ENCODE measurements at places on chromosomes 1 and 21.

DNA sequence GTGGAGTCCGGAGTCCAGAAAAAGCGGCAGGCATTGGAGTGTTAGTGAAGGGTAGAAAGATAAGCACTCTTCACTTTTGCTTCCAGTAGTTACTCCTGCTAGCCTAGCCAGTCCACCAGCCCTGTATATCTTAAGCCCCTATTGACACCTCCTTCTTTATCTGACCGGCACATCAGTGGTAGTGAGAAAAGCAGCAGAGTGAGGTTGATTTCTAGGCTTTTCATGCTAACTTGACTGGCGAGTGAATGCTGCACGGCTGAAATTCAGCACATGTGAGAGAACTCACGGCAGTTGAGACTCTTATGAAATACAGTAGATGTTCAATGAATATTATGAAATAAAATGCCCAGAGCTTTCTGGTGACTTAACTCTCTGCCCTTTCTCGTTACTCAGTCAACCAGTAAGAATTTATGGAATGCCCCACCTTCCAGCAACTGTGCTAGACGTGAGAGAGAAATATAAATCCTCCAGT is 128.2 kb downstream of the CACHD1 start:
- H3K27me3 ChIP-seq: peaks cover 3% of the 10 kb centered on the region

GRCh38 chr1:9960011-9960410 is 16.7 kb downstream of the NMNAT1 start:
- H3K4me3 ChIP-seq: no peak overlapping the region
- peaks cover 9% of the 10 kb centered on the region for H3K4me1 ChIP-seq
- H3K27me3 ChIP-seq: no peaks in the 10 kb centered on the region
- no peak overlapping the region for H3K27ac ChIP-seq
- H3K36me3 ChIP-seq: no peaks in the 10 kb centered on the region

GRCh38 chr1:214475331-214475730 is 76.1 kb downstream of the PTPN14 start:
- DNase-seq: no peak
- no peak overlapping the region for H3K4me3 ChIP-seq
- no peak overlapping the region for H3K27ac ChIP-seq
- H3K4me1 ChIP-seq: no peaks in the 10 kb centered on the region

DNA sequence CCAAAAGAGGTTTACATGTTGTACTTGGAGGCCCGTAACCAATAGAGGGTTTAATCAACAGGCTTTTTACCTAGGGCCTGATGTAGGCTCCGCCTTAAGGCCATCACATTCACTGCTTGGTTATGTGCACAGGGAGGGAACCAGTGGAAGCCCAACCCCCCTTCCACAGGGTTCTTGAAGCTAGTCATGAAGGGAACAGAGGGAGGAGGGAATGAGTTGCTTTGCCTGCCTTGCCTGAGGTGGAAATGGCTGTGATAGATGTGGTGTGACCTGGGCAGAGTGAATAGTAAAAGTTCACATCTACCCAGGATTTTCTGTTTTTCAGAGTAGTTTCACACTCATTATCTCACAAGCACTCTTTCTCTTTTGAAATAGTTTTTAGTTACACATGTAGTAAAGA is 215.1 kb downstream of the ST6GALNAC3 start:
- H3K4me1 ChIP-seq: peaks cover 17% of the 10 kb centered on the region
- no peak overlapping the region for H3K4me3 ChIP-seq
- no peak for DNase-seq
- no peaks in the 10 kb centered on the region for H3K36me3 ChIP-seq

DNA sequence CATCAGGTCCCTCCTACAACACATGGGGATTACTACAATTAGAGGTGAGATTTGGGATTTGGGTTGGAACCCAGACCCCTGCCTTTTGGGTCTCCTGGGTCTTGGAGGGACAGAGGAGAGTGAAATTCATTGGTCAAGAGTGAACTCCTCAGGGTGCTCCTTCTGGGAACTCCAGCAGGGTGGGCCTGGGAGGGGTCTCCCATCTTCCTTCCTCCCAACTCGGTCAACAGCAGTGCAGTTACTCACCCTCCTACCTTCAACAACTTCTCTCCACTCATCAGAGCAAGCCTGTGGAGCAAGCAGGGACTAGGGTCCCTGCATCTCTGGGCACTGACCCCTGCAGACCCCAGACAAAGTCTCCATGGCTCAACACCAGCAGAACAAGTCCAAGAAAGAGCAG is 89.3 kb upstream of the TMPRSS2 start:
- no peak overlapping the region for H3K4me3 ChIP-seq
- no peak overlapping the region for H3K27ac ChIP-seq
- H3K36me3 ChIP-seq: peaks cover 3% of the 10 kb centered on the region
- H3K27me3 ChIP-seq: peaks cover 9% of the 10 kb centered on the region
- DNase-seq: no peak

DNA sequence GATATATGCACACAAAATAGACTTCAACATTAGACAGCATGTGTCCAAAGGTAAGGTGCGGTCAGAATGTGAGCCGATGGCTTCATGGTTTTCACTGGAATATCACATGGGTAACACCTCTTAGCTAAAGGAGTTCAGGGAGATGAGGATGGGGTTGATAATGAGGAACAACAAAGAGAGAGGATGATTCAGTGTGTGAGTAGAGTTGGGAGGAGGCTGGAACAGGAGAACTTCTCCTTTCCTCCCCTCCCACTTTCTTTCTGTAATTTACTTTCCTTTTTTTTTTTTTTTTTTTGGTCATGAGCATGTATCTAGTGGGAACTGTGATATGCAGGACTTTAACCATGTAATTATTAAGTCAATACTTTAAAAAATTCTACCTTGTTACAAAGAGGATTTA is 99.4 kb downstream of the FASLG start:
- H3K27ac ChIP-seq: no peak overlapping the region
- no peaks in the 10 kb centered on the region for H3K36me3 ChIP-seq
- H3K27me3 ChIP-seq: peaks cover 8% of the 10 kb centered on the region
- peaks cover 12% of the 10 kb centered on the region for H3K4me1 ChIP-seq
- H3K4me3 ChIP-seq: no peak overlapping the region
- DNase-seq: no peak

GRCh38 chr1:193358419-193358818 is 172.0 kb upstream of the B3GALT2 start:
- no peak for DNase-seq
- H3K36me3 ChIP-seq: no peaks in the 10 kb centered on the region
- no peaks in the 10 kb centered on the region for H3K4me1 ChIP-seq
- H3K4me3 ChIP-seq: no peak overlapping the region
- H3K27me3 ChIP-seq: peaks cover 6% of the 10 kb centered on the region

DNA sequence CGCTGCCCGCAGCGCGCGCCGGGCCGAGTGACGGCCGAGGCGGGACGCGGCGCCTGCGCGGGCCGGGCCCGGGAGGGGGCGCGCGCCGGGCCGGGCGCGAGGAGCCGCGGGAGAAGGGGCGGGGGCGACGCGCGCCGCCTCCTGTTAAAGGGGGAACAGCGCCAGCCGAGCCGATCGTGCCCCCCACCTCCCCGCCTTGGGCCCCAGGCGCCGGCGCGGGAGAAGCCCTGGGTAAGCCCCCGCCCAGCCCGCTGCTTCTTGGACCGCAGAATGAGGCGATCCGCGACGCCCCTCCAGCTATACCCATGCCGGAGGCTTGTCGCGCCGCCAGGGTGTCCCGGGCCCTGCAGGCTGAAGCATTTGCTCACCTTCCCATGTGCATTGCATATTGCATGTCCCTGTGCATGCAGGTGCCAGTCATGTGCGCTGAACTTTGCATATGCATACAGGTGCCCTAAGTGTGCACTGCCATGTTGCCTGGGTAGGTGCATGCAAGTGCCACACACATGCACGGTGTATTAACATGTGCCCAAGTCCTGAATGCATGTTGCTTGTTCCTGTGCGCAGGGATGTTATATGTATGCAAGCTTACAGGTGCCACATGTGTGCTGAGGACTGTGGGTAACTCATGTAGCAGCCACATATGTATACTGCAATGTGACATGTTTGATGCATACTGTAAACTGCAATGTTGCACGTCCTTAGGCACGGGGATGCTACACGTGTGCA is at the start of gene ADGRB2:
ADGRB2 (minus strand) TSS at position 29 of the 729 bp plus-strand sequence. CDS start 7,119 bp downstream, outside the sequence.
- peak; percentile 33 for DNase-seq
- no peak within 1 kb of the TSS for H3K27ac ChIP-seq
- H3K36me3 ChIP-seq: no peaks in the 10 kb centered on the region
- H3K27me3 ChIP-seq: peaks cover 3% of the 10 kb centered on the region
- H3K4me1 ChIP-seq: peaks cover 34% of the 10 kb centered on the region

DNA sequence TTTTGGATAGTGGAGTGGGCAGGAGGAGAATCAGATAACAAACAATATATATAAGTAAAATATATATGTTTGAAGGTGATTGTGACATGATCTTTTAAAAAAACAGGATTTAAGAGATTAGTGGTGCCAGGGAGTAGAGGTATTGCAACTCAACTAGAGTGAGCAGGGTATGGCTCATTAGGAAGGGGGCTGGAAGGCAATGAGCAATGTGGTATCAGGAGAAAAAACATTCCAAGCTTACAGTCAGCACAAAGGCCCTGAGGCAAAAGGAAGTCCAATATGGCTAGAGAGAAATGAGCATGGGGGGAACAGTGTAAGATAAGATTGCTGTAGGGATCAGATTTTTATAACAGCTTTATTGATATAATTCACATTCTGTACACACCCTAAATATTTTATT is 5.3 kb upstream of the GADD45A start:
- DNase-seq: no peak
- H3K27me3 ChIP-seq: no peaks in the 10 kb centered on the region
- no peak overlapping the region for H3K27ac ChIP-seq
- no peaks in the 10 kb centered on the region for H3K36me3 ChIP-seq
- peaks cover 4% of the 10 kb centered on the region for H3K4me1 ChIP-seq

GRCh38 chr1:204643503-204643902 is 42.0 kb downstream of the LRRN2 start:
- H3K4me1 ChIP-seq: peaks cover 3% of the 10 kb centered on the region
- H3K4me3 ChIP-seq: no peak overlapping the region

GRCh38 chr1:30737357-30738039 is 14.1 kb upstream of the MATN1 start:
- H3K36me3 ChIP-seq: peaks cover 61% of the 10 kb centered on the region
- peak overlapping the region; percentile 77 for H3K27ac ChIP-seq
- H3K4me1 ChIP-seq: peaks cover 36% of the 10 kb centered on the region
- no peak overlapping the region for H3K4me3 ChIP-seq

DNA sequence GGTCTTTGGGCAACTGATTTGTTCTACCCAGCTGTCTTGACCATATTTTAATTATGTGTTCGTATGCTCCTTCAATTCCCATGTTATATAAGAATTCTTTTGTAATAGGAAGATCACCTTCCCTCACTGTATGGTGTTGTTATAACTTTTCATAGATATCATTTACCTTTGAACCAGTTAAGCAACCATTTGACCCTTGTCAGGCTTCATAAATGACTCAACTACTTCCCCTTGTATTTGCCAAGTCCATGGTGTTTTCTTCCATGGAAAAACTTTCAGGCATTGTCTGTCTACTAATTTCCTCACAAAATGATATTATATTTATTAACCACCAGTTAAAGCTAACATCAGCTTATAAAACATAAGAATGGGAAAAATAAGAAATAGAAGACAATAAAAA is 5.1 kb downstream of the BPNT1 start:
- H3K4me3 ChIP-seq: no peak overlapping the region
- no peaks in the 10 kb centered on the region for H3K27me3 ChIP-seq
- peaks cover 8% of the 10 kb centered on the region for H3K4me1 ChIP-seq
- H3K27ac ChIP-seq: peak overlapping the region; percentile 17
- DNase-seq: no peak

GRCh38 chr1:33985656-33986055 is 121.8 kb downstream of the HMGB4 start:
- no peak for DNase-seq
- no peak overlapping the region for H3K4me3 ChIP-seq
- peaks cover 13% of the 10 kb centered on the region for H3K27me3 ChIP-seq
- H3K27ac ChIP-seq: no peak overlapping the region
- H3K36me3 ChIP-seq: no peaks in the 10 kb centered on the region

GRCh38 chr21:39004634-39005501 is 178.4 kb downstream of the PSMG1 start:
- no peak overlapping the region for H3K4me3 ChIP-seq
- H3K36me3 ChIP-seq: no peaks in the 10 kb centered on the region
- H3K27me3 ChIP-seq: peaks cover 38% of the 10 kb centered on the region
- H3K4me1 ChIP-seq: peaks cover 10% of the 10 kb centered on the region

DNA sequence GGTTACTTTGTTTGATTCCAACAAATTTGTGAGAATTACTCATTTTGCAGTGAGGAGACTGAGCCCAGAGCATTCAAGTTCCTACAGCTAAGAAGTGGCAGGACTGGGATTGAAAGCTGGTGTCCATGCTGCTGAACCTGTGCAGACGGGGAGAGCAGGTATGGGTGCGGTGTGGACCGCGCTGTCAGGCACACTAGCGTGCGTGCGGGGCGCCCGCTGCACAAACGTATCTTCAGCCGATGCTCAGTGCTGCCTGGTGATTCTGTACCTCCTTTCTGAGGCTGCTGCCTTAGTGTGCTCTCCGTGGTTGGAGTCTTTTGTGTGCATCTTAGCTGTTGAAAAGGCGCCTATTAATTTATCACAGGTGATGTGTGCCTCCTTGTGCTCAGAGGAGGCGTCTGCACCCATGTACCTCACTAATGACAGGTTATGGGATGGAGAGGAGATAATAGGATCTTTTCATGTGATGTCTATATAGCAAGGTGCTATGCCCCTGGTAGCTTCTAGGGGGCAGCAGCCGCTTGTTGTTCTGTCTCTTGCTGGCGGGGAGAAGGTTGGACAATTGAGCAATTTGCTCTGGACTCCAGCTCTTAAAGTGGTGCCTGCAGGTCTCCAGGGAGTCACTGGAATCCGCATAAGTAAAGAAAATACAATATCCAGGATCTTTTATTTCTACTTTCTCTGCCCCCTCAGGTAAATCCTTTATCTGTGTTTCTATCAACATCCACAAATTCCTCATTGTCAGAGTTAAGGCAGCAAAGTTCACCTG is 32.5 kb downstream of the PEX14 start:
- H3K27ac ChIP-seq: no peak overlapping the region
- peak; percentile 25 for DNase-seq
- peaks cover 5% of the 10 kb centered on the region for H3K36me3 ChIP-seq
- H3K4me1 ChIP-seq: peaks cover 33% of the 10 kb centered on the region

GRCh38 chr1:2104621-2105427 is 54.6 kb downstream of the PRKCZ start:
- H3K27me3 ChIP-seq: no peaks in the 10 kb centered on the region
- H3K4me1 ChIP-seq: peaks cover 14% of the 10 kb centered on the region
- H3K27ac ChIP-seq: no peak overlapping the region
- DNase-seq: no peak
- H3K36me3 ChIP-seq: peaks cover 6% of the 10 kb centered on the region

- H3K36me3 ChIP-seq: peaks cover 10% of the 10 kb centered on the region
- no peak overlapping the region for H3K4me3 ChIP-seq
- no peak overlapping the region for H3K27ac ChIP-seq
- DNase-seq: no peak
- peaks cover 2% of the 10 kb centered on the region for H3K4me1 ChIP-seq
Measured at GRCh38 chr1:48728584-48728983, 48.1 kb downstream of the BEND5 start.

Data from memory B cell (primary cell).